ENCODE measurements at places on chromosomes 16 and 17.
A peak's percentile ranks its signal among the peaks of the same experiment; 100 is the strongest.

DNA sequence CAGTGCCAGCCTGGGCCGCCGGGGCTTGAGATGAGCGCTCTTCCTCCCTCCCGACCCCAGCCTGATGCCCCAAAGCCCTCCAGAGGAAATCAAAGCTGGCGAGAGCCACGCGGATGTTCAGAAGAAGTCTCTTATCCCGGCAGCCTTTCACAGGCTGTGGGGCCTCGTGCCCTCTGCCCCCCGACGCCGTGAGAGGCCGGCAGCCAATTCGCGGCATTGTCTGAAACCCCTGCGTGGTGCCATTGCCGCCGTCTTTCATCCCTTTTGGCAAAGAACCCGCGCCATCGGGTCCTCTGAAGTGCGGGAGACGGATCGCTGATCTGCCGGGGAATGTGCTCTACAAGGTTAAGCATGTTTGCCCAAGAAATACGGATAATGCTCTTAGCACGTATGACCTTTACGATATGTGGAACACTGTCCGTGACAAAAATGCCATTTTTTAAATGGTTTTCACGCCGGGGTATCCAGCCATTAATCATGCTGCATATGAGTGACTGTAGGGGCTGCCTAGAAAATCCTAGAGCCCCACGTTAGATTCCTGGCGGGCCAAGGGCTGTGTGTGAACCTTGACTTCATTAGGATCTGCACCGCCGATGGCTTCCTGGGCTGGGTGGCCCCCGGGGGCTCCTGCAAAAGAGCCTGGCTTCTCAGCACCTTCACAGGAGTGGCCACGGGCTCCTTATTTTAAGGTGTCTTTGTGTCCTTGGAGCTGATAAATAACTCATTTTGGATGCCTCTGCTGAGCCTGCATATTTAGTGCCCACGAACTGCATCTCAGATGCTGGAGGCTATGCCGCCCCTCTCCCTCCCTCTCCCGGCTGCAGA, 165.1 kb upstream of the TNRC6C start:
- no peak for DNase-seq

DNA sequence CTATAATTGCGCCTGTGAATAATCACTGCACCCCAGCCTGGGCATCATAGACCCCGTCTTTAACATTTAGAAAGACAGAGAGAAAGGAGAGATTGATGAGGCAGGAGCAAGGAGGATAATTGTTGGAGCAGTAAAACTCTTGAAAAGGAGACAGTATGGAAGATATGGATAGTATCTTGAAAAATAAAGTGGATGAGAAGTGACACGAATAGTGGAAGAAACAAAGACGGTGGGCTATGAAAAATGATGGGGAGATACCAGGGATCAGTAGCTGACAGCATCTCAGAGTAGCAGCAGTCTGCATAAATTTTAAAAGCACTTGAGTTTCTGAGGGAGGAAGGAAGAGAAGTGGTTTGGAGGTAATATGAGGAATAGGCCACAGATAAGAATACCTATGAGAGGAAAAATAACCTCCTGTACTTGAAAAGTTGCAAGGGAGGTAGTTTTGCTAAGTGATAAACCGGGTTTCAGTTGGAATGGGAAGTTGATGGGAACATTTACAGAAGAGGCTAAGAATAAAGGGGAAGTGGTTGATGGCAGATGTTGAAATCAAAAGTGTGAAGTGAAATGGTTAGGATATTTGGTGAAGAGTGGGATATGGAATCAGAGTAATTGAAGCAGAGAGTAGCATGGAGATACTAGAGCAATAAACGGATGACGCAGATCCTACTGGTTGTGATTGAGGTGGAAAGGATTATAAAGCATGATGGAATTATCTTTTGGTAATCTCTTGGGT, 1.8 kb upstream of the PPM1D start:
- no peak for DNase-seq

DNA sequence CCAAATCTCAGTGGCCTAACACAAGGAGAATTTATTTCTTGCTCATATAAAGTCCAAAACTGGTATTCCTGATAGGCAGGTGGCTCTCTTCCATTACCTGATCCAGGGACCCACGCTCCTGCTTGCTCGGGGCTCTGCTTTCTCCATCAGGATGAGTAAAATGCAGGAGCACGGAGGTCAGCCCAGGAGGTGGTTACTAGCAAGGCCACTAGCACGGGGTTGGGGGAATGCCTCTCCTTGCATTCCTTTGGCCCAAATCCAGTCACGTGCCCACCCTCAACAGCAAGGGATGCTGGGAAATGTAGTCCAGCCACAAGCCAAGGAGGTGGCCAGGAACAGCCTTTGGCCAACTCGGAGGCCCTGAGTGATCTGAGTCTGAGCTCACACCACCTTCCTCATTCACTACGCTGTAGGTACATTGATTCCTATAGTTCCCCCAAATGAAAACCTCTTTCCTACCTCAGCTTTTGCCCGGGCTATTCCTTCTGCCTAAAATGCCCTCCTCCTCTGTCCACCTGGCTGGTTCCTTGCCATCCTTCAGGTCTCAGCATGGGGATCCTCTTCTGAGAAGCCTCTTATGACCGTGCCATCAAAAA, 38.3 kb upstream of the HAPSTR1 start:
- DNase-seq, result no peak

DNA sequence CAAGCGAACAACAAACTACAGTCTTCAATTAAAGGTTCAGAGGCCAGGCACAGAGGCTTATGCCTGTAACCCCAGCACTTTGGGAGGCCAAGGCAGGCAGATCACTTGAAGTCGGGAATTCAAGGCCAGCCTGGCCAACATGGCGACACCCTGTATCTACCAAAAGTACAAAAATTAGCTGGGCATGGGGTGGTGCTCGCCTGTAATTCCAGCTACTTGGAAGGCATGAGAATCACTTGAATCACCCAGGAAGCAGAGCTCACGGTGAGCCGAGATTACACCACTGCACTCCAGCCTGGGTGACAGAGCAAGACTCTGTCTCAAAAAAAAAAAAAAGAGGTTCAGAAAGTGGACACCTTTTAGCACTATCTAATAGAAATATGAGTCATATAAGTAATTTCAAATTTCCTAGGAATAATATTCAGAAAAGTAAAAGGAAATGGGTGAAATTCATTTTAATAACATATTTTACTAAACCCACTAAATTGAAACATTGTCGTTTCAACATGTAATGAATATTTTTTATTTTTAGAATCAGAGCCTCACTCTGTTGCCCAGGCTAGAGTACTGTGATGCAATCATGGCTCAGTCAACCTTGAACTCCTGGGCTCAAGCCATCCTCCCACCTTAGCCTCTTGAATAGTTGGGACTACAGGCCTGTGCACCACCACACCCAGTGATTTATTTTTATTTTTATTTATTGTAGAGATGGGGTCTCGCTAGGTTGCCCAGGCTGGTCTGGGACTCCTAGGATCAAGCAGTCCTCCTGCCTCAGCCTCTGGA, 15.2 kb upstream of the MARCHF10 start:
- DNase-seq, result no peak

DNA sequence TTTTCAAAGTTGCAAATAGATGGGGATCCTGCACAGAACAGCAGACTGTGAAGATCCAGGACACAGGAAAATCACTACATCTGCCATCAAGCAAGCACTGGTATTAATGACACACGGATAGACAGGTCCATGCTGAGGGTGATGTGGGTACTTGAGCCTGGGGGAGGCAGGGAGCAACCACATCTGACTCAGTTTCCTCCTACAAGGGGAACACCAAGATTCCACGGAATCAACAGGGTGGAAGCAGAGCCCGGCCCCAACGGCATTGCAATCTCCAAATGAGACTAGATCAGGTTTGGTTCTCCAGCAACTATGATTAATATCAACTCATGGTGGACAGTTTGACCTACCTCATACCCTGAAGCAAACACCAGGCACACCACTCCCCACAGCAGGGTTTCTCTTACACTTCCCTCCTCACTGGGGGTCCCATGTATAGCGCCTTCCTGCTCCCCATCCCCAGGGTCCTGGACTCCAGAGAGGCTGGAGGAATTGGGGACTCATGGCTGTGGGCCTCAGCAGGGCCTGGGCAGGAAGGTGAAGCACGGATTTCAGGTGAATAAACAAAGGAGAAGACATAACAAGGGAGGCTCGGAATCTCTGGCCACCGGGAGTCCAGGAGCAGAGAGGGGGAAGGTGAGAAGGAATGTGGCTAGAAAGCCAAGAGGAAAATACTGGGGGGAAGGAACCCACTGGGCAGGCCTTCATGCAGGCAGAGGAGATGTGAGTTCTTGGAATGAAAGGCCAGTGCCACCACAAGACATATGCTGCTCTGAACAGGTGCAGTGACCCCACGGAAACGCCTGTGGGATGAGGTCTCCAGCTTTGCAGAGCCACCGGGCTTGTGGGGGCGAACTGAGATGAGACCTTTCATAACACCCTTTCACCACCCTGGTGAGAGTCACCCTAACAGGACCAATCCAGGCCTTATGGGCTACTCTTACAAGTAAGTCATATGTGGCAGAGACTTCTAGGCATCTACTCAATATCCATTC, 29.5 kb upstream of the PIK3R6 start:
- DNase-seq, result no peak

GRCh38 chr17:73140566-73140965, 24.2 kb upstream of the SSTR2 start:
- DNase-seq, result no peak

DNA sequence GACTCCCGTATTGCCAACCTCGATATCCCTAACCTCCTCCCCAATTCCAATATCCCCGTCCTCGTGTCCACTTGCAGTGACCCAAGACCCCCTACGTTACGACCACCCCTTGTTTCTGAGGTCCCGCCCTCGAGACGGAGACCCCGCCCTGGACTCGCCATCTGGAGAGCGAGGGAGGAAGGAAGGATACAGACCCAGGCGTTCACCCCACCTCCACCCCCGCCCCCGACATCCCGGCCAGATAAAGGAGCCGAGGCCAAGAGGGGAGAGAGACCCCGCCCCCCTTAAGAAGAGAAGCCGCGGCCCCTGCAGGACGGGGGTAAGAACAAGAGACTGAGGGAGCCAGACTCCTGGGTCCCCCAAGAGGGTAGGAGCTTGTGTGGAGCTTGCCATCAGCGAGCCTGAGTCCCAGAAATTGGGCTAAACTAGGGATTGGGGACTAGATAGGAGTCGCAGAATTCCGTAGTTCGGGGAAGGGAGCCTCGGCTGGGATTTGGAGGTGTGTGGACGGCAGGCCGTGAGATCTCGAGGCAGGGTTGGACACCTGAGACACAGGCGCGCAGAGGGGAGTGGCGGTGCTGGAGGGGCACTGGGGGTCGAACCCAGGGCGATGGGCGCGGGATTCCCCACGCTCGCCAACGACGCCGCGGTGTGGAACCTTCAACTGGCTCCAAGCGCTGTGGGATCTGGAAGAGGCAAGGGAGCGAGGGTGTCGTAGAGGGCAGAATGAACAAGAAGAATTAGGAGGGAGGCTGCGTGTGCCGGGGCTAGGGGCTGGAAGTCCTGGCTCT, at the start of gene BCL6B:
BCL6B (plus strand) TSS at position 270 of the 791 bp plus-strand sequence. CDS start 622 bp downstream, outside the sequence.
- DNase-seq, result peak; percentile 7

GRCh38 chr17:7045492-7046126, 1.7 kb upstream of the SLC16A11 start:
- peak; percentile 38 for DNase-seq

GRCh38 chr17:17745476-17746455, 64.5 kb downstream of the RAI1 start:
- no peak for DNase-seq

DNA sequence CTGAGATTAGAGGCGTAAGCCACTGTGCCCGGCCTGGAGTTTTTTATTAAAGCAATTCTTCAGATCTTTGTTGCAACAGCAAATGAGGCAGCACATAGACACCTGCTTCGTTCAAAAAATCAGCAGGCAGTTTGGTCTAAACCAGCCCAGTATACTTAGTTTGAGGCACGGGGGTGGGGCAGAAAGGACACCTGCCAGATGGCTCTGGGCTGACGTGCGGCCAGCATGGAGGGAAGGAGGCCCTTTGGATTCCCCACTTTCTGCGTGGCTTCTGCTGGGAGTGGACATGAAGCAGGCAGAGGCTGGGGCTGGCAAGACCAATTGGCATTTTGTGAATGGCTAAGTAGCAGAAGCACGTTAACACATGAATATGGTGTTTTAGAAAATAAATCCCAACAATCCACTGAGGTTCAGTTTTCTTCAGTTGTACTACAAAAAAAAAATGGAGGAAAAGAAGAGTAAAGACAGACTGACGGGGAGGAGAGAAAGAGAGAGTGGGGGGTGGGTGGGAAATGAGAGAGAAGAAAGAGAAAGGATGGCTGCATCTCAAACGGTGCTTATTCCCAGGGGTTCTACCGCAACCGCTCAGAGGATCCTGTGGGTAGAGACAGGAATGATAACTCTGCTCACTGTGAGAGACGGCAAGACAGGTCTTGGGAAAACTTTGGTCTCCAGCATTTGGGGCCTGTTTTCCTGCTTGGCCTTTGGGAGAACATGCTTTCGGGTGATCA, 16.3 kb downstream of the C16orf46 start:
- DNase-seq, result no peak

- no peak for DNase-seq
Measured at GRCh38 chr16:49739381-49739780, 116.5 kb downstream of the ZNF423 start.

DNA sequence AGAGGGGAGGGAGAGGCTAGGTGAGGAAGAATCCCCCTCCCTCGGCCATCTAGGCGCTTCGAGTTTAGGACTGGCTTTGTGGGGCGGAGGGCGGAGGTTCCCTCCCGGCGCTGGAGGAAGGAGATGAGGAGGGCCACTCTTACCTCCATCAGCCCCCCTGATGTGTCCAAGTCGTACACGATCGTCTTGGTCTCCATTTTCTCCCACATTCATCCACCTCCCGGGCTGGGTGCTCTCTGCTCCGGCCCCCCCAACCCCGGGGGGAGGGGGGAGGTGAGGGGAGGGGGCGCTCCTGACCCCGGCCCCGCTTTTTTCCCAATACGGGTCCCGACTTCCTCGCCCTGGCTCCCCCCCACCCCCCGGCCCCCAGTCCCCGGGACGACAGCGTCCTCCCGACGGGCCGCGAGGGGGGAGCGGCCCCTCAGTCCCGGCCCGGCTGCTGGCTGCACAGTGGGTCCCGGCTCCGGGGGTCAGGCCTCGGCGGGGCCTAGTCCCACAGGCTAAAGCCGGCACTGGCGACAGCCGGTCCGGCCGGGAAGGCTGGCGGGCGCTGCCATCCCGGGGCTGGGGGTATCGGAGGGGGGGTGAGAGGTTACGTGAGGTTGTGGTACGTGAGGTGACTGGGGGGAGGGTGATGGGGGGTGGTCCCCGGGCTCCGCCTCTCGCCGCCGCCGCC, 428 bp downstream of the PHF12 start:
- no peak for DNase-seq

DNA sequence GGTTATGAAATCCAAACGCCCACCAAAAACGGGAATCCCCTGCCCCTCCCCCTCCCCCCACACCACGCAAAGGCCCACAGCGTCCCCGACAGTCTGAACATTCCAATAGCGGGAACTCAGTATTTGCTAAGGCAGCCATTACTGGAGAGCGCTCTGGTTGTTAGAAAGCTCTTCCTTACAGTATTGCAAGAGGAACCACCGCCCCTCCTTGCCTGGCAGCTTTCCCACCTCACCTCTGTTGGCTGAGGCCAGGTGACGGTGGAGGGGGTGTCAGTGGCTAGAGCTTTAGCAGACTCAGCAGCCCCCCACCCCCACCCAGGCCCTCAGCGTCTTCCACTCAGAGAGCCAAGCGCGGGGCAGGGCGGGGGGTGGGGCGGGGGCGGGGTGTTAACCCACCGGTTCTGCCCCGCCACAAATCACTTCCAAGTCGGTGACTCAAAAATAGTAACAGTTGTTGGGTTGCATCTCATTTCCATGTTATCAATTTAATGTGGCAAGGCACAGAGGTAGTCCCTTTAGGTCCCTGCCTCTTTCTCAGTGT, 2.2 kb upstream of the PLEKHH3 start:
- DNase-seq, result peak; percentile 51
